ENCODE measurements at places on chromosomes 1 and 21.

GRCh38 chr1:48115835-48116234 is 106.7 kb upstream of the SLC5A9 start:
- DNase-seq: no peak

DNA sequence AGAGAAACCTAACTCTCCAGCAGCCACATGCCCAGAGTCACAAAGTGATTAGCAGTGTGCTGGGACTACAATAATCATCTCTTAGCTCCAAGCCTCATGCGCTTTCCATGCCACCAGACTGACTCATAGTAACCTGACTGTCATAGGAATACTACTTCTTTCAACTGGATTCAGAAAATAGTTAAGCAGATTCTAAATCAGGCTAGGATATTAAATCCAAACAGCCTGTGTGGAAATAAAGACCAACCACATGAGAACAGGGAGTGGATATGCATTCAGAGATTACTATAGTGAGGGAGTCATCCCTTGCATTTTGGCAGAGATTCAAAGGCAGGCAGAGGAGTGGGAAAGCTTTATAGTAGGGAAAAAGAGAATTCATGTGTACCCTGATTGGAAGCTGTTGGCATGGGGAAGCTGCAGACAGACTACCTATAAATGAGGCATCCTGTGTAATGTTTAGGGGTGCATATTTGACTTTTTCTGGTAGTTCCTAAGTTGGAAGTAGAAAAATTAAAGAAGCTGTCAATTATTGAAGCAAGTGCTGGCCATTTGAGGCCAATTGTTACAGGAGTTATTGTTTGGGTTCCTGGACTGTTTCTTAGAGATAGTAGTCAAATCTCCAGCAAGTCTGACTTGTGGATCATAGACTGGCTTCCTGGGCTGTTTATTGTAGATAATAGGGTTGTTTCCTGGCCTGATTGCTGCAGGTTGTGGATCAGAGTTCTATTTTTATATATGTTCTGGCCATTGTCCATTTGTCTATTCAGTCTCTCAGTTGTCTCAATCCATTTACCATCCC is 31.7 kb upstream of the DNAH14 start:
- no peak for DNase-seq

DNA sequence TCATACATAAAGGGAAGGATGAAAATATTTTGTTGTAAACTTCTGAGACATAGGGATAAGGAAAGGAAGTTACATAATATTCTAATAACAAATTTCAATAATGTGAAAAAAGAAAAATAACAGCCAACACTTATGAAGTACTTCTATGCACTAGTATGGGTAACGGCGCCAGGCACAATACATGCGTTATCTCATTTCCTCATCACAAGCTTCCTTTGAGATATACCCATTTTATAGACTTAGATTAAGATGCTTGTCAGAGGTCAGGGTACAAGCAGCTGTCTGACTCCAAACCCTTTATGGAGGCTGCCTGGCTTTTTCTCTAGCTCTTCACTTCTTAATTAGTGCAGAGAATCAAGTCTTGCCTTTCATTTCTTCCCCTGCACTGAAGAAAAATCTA is 41.3 kb downstream of the TCP10L start:
- no peak for DNase-seq

GRCh38 chr1:200355801-200356200 is 54.0 kb downstream of the ZNF281 start:
- DNase-seq: no peak

DNA sequence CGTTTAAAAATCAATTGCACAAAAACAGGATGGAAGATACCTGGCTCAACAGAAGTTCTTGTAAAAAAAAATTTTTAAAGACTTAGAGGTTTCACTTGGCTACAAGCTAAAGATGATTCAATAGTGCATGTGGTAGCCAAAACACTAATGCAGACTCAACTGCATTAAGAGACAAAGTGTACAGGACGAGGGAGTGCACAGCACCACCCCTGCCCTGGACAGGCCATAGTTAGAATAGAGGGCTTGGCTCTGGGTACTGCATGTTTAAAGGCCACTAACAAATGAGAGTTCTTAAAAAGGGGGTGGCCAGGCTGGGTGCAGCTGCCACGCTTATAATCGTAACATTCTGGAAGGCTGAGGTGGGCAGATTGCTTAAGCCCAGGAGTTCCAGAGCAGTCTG is 7.9 kb downstream of the ACKR1 start:
- no peak for DNase-seq

DNA sequence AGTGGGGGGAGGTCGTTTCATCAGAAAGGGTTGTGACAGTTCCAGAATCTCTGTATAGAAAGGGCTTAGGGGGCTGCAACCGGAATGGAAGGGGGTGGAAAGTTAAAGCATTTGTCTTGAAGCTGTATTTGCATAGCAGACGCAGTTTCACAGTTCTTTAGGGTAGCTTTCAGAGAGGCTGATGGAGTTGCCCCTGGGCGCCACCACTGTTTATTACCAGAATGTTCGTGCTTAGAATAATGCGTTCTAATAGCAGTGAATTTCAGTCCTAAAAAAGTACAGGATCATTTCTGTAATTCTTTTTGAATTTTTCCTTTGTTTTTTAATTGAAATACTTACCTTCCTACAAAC is 1.3 kb downstream of the EXO1 start:
- no peak for DNase-seq

GRCh38 chr1:224920930-224921329 is 8.5 kb upstream of the DNAH14 start:
- DNase-seq: no peak

DNA sequence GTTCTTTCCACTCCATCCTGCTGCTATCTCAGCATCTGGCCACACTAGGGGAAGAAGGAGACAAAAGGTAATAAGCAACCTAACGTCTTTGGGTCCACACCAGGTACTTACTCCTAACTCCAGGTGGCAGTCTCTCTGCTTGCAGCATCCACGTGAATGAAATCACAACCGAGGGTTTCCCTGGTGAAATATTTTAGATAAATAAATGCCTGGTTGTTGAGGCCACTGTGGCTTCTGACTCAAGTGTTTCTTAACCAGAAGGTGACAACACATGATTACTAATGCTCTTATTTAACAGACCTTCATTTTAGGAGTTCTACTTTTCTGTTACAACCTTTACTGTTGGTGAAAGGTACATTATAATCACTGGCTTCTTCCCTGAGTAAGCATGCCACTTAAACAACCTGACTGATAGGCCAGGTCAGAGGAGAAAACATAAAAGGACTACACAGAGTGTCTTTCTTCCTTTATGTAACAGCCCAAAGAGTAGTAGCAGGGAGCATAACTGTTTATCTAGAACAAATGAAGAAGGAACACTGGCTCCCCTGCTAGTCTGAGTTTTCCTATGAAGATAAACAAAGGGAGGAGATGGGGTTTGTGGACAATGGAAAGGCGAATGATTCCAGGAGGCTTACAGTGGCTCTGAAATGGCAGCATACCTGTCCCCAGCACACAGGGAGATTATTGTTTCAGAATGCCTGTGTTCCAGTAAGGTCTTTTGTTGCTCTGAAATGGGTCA is 59.9 kb downstream of the SYT6 start:
- no peak for DNase-seq

DNA sequence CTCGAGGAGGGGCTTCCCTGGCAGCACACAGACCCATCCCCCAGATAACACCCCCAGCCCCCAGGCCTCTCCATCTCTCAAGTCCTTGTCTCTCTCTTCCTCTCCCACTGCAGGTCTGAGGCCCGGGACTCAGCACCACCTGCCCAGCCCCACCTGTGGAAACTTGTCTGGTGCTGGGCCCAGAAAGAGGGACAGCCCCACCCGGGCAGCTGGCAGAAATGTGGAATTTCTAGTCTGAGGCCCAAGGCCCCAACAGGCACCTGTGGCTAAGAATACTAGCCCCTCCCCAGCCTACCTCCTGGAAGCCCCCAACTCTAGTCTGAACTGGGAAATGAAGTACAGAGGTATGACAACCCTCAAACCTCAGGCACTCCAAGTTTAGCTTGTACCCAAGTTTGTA is 15.4 kb downstream of the TTC39A start:
- DNase-seq: no peak

DNA sequence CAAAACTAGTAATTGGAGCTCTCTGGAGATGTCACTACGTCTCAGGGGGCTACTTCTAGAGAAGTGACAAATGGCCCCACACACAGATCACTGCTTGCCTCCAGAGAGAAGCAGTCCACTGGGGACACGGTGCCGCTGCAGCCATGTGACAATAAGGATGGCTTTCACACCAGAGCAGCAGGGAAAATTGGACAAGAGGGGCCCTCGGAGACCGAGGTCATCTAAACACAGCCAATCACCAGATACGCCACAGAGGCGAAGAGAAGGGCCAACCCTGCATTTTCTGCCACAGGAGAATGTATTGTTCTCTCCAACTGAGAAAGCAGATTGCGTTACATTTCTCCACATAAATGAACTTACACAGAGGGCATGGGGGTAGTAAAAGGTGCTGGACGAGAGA is 51.2 kb upstream of the TIAM1 start:
- DNase-seq: no peak

DNA sequence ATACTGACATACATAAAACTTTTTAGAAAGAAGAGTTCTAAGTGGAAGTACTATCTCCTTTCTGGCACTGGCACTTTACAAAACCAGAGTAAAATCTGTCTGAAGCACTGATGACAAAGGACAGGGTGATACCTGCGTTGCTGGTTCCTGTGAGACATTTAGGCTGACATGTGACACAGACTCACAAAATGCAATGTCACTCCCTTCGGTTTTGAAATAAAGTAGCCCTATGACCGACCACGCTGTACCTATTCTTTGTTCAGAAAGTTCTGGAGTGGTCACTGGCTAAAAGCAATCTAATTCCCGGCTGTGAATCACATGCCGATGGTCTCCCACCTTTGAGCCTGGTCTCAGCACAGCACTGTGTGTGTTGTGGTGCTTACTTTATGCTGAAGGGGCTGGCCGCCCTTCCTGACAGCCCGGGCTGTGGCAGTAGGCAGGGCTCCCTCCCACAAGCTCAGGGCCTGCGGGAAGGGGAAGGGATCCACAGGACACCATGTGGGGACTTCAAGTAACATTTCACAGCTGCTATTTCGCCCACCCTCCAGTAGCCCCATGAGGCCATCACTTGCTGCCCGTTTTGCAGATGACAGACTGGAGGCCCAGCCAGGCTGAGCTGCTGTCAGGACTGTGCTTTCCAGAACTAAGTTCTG is 48.0 kb downstream of the MRPL37 start:
- no peak for DNase-seq

GRCh38 chr1:212040629-212041412 is 5.3 kb downstream of the DTL start:
- no peak for DNase-seq

GRCh38 chr1:66300972-66301451 is 232.9 kb upstream of the SGIP1 start:
- no peak for DNase-seq

- DNase-seq: no peak
These were observed 62.2 kb downstream of the ELK4 start for GRCh38 chr1:205569411-205570172.

- no peak for DNase-seq
These were observed 243 bp downstream of the ADAM15 start for GRCh38 chr1:155051342-155051776.

- no peak for DNase-seq
These were observed 66.7 kb downstream of the CCDC30 start for GRCh38 chr1:42529724-42530181.

GRCh38 chr1:25568834-25569596 is 25.6 kb downstream of the LDLRAP1 start:
- DNase-seq: no peak

DNA sequence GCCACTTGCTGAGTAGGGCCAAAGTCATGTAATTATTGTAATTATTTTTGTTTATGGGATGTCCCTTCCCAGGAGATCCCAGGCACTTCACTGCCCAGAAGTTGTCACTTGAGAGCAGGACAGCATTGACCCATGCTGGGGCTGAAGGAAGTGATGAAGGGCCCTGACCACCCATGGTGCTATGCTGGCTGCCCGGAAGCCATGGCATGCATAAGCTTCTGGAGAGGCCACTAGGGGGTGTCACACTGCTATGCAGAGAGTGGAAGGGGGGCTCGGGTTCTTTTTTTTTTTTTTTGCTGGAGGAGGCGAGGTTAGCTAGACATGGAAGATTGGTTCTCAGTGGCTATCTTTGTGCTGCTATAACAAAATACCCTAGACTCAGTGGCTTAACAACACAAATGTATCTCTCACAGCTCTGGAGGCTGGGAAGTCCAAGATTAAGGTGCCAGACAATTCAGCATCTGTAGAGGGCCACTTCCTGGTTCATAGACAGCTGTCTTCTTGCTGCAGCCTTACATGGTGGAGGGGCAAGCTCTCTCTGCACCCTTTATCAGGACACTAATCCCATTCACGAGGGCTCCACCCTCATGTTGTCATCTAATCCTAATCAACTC is 84.9 kb downstream of the CNIH3 start:
- DNase-seq: no peak

- DNase-seq: no peak
These were observed 202.3 kb downstream of the CRB1 start for GRCh38 chr1:197470330-197470729.

DNA sequence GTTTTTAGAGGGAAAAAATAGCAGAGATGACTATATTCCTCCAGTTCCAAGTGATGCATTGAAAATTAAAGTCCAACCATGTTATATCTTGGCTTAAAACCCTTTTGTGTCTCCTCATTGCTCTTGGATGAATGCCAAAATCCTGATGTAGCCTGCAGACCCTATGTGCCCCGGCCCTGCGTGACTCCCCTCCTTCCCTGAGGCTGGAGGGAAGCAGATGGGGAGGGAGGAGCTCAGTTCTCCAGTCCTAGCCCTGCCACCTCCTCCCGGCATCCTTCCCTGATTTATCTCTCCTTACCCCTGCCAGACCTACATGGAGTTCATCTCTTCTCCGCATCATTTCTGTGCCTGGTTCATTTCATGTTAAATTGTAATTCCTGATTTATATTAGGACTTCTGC is 397.4 kb downstream of the PTPRU start:
- DNase-seq: no peak

DNA sequence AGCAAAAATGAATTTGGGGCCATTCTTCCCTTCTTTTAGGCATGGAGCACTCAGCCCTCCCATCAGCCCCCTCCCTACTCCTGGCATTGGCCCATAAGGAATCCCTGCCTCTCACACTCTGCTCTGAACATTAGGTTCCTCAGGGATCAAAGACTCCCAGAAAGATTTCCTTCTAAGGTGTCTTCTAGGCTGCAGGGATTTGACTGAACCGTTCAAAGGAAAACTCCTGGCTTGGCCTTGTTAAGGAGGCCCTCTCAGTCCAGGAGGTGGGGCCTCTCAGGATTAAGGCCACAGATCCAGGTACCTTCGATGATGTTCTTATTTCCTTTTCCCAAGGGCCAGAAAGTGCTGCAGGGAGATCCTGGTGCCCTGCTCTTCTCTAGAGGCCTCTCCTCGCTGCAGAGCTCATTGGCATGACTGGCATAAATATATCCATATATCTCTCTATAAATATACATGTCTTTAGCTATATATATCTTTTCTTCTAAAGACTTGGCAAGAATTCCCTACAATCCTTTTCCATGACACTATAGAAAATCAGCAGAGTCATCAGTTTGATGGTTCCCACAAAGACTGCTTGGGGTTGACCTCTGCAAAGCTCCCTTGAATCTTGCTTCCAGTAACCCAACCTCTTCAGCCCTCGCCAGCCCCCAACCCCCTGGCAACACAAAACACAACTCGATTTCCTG is 59.1 kb downstream of the PLXNA2 start:
- no peak for DNase-seq

- no peak for DNase-seq
These were observed 68.5 kb downstream of the TPR start for GRCh38 chr1:186306533-186306932.

Measured in effector memory CD4-positive, alpha-beta T cell (primary cell).